NCI-H1694 (cell line): ENCODE measurements at places on chromosomes 7 and 10.

DNA sequence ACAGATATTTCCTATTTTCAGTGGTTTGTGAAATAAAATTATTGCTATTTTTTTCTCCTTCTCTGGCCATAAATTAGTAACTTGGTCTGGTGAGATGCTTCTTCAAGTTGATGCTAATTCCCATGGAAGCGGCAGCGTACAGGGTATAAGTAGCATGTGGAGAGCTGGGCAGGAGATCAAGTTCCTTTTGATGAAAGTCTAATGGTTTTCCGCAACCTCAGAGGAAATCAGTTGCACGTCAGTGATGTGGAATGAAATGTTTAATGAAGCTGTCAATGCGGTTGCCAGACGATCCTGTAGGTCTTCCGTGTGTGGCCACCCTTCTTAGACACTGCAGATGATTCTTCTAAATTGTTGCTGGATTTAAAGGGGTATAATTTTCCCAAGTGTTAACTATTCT is 236.4 kb upstream of the GRM3 start:
- DNase-seq: no peak

DNA sequence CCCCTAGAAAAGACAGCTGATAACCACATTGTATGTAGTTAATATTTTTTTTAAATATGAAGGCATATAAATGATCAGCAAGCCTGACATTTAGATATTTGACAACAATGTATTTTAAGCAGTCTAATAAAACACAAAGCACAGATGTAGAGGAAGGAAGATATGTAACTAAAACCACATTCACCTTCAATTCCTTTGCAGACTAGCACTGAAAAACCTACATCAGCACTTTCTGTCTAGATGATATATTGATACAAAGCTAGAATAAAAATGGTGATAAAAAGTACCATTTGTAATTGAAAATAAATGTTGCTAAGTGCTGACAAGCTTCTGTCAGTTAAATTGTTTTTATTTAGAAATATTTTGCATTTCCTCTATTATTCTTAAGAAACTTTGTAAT is 153.6 kb downstream of the IMMP2L start:
- no peak for DNase-seq

DNA sequence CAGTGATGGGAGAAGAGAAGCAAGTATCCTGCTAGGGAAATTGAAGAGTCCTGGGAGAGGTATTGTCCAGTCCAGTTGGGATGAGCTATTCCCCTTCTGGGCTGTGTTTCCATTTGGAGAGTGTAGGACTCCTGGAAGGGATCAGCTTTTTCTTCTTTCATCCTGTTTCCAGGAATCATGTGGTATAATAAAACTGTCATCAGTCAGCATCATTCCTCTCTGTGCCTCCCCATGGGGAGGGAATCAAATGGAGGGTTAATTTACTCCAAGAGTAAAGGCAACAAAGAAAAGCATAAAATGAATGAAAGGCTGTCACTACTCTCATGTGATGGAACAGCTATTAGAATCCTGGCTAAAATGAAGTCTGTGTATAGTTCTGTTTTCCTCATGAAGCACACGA is 429.9 kb downstream of the SORCS3 start:
- DNase-seq: no peak

GRCh38 chr7:149171892-149172533 is 23.3 kb upstream of the ZNF282 start:
- no peak for DNase-seq

DNA sequence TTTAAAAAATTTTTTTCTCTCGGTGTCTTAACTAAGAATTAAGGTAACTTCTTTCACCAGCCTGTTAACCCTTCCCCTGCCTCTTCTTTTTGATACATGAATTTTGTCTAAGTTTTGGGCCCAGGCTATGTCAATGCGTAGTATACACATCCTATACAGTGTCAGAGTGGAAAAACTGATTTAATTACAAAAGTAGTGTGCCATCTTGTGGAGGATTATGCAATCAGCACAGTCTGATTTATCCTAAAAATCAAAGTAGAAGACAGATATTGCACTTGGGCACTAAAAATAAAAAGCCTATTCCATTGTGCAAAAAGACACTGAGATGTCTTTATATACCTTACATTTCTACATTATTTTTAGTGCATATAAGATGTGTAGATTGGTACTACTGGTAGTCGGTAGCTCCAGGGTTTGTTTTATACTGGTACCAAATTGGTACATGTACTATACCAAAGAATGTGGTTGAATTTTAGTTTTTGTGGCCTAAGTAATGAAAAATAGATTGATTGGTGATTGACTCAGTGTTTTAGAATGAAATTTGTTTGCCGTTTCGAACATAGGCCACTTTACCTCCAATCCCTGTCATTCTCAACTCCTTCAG is 96.6 kb downstream of the MKLN1 start:
- peak; percentile 69 for DNase-seq

- no peak for DNase-seq
These were observed 203.6 kb downstream of the ZNF365 start for GRCh38 chr10:62577666-62578291.

GRCh38 chr7:86939197-86939814 is 120.1 kb downstream of the ELAPOR2 start:
- peak; percentile 77 for DNase-seq

DNA sequence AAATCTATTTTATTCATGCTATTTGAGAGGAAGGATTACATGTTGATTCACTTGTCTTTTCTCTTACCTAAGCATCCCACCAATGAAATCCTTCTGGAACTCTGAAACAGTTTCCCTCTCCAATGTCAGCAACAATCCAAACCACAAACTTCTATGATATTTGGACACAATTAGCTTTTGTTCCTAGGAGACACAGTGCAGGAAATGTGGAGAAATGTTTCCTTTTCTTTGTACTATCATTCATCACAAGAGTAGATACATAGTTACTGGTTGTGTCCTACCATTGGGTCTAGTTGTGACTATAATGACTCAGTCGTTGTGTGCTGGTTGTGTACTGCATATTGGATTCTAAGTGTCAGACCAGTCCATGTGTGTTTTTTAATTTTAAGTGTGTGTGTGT is 156.8 kb upstream of the MAGI2 start:
- DNase-seq: no peak

DNA sequence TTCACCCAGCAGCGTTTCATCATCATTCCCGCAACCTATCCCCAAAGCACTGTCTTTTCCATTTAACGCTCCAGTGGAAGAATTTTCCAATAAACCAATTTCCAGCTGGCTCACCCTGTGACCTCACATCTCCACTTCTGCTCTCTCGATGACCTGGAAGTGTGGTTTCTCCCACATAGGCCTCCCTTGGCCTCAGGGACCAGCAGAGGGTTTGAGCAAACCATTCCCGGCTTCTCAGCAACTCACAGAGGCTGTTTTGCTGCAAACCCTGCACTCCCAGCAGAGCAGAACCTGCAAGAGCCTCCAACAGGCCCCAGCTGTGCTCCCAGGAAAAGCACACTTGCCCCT is 523.0 kb upstream of the FOXK1 start:
- no peak for DNase-seq

GRCh38 chr7:73423519-73424488 is 9.8 kb upstream of the FZD9 start:
- DNase-seq: no peak

DNA sequence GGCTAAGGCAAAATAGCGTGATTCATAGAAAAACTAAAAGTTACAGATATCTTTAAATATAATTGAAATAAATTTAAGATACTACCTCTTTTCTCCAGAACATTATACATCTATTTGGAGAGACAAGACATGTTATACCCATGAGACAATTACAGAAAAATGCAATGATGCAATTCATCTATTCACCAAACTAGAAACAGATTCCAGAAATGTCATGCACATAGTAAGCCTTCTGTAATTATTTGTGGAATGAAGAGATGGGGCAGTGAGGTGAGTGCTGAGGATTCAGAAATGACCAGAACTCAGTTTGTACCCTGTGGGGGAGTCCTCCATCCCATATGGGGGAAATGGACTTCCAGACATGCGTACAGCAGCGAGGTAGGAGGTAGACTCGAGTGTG is 99.4 kb downstream of the MKX start:
- no peak for DNase-seq

- no peak for DNase-seq
These were observed at the start of gene PRSS2 for GRCh38 chr7:142770661-142771352. TSS of gene PRSS2 (plus strand) at chr7:142770970. CDS start at chr7:142770983, 13 bp downstream.

DNA sequence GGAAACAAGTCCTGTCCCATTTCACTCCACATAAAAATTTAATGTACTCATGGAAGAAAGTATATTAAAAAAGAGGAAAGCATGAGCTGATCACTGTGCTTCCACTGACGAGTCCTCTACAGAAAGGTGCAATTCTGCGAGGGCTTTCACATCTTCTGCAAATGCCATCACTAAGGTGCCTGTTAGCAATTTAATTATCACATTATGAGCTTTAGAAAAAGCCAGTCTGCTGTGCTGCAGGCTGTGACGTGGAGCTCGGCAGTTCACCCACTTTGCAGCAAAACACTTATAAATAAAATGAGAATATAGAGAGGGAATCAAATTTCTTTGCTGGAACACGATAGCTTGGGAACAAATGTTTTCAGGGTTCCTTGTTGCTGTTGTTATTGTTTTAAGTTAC is 22.5 kb upstream of the NEUROD6 start:
- DNase-seq: no peak

DNA sequence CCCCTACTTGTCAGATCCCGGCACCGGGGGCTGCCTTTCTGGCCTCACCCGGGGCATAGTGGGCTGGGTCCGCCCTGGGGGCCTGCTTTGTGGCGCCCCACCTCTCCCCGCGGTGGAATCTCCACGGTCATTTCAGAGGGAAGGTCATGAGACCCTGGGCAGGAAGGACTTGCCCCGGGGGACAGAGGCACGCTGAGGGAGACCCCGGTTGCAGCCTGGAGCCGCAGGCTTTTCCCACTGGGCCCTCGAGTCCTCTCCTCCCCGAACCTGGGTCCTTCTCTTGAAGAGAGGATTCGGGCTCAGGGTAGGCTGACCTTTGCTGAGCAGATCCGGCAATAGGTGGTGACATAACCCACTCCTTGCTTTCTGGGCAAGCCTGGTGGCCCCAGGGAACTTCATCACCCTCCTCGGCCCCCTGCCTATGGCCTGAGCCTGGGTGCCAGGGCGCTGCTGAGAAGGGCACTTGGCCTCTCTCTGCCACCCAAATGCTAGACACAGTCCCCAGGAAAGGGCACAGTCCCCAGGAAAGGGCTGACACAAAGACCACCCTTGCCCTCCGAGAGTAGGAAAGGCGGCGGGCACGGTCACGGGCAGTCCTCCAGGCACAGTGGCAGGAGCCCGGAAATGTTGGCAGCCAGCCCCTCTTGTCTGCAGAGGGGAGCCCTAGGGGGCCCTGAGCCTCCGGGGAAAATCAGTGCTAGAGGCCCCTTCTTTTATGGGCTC is 36.2 kb downstream of the FKBP6 start:
- DNase-seq: no peak

DNA sequence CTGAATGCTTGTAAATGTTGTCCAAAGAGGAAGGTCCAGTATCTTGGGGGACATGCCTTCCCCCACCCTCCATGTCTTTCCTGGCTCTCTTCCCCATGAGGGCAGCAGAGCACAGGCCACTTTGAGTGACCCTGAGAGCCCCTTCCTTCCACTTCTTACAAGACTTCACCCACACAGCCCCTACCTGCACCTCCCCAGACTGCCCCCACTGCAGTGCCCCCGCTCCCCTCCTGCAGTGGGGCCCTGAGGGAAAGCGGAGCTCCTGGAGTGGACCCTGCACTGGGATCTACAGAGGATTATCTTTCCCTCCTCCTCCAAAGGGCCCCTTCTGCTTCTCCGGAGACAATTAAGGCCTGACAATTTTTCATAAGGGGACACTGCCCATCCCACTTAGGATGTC is 326.8 kb downstream of the TCERG1L start:
- no peak for DNase-seq

DNA sequence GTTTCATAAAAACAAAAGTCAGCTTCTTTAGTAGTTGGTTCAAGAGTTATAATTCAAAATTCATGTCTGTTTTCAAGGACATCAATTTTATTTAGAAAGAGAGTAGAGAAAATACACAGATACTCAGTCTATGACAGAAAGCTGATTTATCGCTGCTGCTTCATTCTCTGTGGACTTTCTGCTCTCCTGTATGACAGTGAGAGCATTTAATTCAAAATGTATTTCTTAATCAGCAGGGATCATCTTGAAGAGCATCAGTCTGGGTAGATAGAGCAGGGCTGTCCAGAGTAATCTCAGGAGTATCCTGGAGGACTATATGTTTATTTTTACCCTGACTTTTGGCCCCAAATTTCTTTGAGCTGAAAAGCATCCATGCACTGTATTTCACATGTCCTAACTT is 1676.7 kb downstream of the REEP3 start:
- no peak for DNase-seq

GRCh38 chr7:106749165-106749564 is 88.2 kb upstream of the CCDC71L start:
- DNase-seq: no peak

DNA sequence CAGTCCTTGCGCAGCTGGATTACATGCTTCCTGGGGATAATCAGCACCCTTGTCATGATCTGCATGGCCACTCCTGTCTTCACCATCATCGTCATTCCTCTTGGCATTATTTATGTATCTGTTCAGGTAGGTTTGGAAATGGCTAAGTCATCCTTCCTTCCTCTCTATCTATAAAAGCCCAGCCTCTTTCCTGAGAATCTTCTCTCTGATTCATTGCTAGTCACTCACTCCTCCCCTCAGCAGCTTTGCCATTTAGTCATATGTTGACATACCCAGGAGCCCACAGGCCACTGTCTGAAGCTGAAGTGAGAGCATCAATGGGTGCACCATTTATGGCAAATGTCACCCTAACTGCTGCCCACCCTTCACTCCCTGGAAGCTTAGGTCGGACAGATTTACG is 52.0 kb downstream of the ABCC2 start:
- DNase-seq: no peak

GRCh38 chr10:55277549-55277948 is 476.5 kb upstream of the PCDH15 start:
- no peak for DNase-seq

- no peak for DNase-seq
These were observed 1131.9 kb upstream of the CELF2 start for GRCh38 chr10:9885761-9886160.

DNA sequence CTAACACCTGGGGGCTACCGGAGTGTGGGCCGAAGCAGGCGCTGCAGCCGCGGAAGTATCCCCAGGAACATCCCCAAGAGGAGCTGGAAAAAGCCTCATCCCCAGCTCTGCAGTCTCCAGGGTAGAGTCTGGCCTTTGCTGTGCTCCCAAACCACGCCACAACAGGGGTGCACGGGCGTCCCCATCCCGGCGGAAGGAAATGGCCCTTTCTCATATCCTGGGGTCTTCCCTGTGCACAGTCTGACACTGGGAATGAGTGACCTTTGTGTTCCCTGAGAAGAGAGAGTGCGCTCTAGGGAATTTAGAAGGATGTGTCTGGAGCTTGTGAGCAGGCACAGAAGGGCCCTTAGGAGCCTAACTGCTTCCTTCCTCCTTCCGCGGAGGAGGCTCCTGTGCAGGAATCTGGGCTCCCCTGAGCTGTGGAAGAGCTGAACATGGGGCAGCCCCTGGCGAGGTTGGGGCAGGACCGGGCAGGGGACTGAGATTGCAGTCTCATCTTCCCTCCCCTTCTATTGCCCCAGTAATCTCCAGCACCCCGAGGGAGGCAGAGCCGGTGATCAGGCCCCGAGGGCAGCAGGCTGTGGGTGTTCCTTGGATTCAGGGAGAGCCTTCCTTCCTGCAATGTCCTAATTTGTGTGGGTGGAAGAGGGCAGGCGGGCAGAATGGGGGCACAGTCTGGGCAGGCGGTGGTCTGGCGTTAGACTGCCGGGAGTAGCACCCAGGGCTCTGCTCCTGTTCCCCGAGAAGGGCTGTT is 1.3 kb downstream of the REPIN1 start:
- no peak for DNase-seq

GRCh38 chr7:90472805-90473540 is 3.5 kb downstream of the PTTG1IP2 start:
- no peak for DNase-seq
